ENCODE measurements at places on chromosomes 7 and 10.
A peak's percentile ranks its signal among the peaks of the same experiment; 100 is the strongest.

GRCh38 chr10:114181971-114182370 is 2.8 kb downstream of the TDRD1 start:
- DNase-seq: no peak

GRCh38 chr7:117672453-117672852 is 192.6 kb downstream of the CFTR start:
- DNase-seq: no peak

- no peak for DNase-seq
Measured at GRCh38 chr7:123871998-123872867, 27.3 kb downstream of the HYAL4 start.

- no peak for DNase-seq
Measured at GRCh38 chr7:48048113-48048512, 12.8 kb downstream of the C7orf57 start.

- no peak for DNase-seq
Measured at GRCh38 chr7:44852590-44852989, 4.7 kb upstream of the H2AZ2 start.

- no peak for DNase-seq
Measured at GRCh38 chr7:132045002-132045401, 488.6 kb upstream of the PODXL start.

- DNase-seq: no peak
Measured at GRCh38 chr10:66925896-66926715, at the start of gene LRRTM3. TSS of gene LRRTM3 (plus strand) at chr10:66926036.

DNA sequence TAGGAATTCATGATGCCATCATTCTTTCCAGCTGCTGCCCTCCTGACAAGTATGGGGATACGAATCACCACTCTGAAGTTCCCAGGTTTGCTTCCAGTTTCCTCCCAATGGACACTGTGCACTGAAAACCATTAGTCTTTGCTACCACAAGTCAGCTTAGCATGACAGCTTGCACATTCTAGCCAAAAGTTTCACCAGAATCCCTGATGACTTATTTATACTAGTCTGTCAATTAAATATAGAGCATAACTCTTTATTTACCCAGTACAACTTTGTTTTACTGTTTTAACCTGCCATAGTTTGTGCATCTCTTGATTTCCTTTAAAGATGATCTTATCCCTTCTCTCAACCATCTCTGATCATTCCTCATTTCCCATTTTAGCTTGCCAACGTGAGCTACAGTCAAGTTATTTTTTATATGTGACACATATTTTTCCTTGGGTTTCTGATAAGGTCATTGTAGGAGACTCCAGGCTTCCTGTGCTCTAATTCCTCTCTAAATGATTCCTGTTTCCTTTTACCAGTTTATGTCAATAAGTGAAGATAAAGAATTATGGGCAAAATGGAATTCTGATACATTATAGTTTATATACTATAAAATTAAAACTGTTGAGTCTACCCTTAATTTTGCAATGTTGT is 167.5 kb upstream of the MEOX2 start:
- no peak for DNase-seq

DNA sequence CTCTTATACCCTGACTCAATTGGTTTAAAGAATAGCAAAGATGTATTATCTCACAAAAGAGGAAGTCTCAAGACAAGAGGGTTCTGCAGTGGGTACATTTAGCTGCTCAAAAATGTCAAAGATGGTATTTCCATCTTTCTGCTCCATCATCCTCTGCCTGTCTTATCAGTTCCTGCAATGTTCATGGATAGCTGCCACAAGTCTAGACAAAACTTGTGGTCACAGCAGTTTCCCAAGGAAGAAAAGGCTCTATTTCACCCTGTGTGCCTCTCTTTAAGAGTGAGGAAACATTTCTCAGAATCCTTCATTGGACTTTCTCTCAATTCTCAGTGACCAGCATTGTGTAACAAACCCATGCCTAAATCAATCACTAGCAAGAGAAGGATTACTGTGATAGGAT is 634.2 kb upstream of the AUTS2 start:
- DNase-seq: no peak

- no peak for DNase-seq
Measured at GRCh38 chr10:11504566-11505285, 106.7 kb downstream of the USP6NL start.

DNA sequence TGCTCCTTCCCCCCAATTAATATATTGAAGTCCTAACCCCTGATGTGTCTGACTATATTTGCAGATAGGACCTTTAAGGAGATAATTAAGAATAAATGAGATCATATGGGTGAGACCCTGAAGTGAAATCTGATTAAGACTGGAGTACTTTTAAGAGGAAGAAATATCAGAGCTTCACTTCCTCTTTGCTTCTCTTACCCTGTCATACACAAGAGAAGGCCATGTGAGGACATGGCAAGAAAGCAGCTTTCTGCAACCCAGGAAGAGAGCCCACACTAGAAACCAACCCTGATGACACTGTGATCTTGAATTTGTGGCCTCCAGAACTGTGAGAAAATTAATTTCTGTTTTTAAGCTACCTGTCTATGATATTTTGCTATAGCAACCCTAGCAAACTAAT is 44.2 kb downstream of the JMJD1C start:
- DNase-seq: peak; percentile 73

GRCh38 chr10:117246997-117247671 is 6.2 kb downstream of the SLC18A2 start:
- no peak for DNase-seq

DNA sequence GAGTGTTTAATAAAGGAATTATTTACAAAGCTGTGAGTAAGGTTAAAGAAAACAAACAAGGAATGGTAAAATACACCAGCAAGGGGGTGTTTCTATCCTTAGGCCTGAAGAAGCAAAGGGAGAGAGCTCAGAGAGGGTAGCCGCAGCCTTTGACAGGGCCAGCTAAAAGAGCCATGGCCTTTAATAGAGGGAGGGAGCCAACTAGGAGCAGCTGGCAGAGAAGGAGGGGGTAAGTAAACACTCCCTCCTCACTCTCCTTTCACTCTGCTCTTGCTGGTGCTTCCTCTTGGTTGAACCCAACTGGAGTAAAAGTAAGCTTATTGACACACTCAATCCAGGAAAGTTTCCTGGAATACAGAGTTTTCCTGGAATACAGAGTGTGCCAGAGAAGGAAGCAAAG is 87.5 kb downstream of the CH25H start:
- no peak for DNase-seq

- DNase-seq: no peak
Measured at GRCh38 chr7:43516581-43517342, 66.1 kb upstream of the STK17A start.

- no peak for DNase-seq
Measured at GRCh38 chr10:113566888-113567287, 14.0 kb downstream of the HABP2 start.

DNA sequence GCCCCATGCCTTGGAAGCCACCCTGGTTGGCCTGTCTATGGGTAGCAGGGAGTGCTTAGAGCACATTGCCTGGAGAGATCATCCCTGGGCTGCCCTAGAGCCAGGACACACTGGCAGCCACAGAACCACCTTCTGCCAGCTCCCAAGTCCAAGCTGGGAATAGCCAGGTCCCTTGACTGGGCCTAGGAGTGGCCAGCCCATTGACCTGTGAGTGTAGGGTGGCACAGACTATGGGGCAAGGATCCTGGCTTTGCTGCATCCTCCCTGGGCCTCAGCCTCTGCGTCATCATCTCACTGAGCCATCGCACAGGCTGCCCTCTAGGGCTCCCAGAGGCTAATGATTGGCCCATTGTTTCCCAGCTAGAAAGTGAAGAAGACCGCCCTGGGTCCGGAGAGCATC is 7.0 kb downstream of the AQP1 start:
- no peak for DNase-seq

DNA sequence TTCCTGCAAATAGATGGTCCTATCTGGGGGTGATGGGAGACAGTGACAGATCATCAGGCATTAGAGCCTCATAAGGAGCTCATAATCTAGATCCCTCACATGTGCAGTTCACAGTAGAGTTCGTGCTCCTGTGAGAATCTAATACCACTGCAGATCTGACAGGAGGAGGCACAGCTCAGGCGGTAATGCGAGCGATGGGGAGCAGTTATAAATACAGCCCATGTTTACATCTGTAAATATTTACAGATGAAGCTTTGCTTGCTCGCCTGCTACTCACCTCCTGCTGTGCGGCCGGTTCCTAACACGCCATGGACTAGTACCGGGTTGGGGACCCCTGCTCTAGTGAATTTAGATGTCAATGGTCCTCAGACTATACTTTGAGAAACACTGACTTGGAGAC is 17.0 kb upstream of the CDCA7L start:
- DNase-seq: no peak

DNA sequence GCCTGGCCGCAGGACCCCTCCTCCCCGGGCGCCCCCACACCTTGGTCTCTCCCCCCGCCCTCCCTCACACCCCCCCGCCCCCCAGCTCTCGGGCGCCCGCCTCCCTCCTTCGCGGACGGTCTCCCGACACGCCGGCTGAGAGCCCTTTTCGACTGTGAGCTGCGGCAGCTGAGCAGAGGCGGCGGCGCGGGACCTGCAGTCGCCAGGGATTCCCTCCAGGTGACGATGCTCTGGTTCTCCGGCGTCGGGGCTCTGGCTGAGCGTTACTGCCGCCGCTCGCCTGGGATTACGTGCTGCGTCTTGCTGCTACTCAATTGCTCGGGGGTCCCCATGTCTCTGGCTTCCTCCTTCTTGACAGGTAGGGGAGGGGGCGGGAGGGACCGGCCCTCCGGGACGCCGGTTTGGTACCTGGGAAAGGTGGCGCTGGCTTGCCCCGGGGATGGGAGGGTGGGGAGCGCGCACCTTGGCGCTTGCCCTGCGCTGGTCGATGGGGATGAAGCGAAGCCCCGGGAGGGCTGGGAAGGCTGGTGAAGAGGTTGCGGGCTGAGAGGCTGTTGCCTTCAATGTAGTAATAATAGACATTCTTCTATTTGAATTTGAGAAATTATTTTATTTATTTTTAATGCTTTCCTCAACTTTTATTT is at the start of gene BMPER:
TSS of gene BMPER (plus strand) at position 151 of the 644 bp plus-strand sequence. CDS start at position 226, 75 bp downstream.
- DNase-seq: no peak

- no peak for DNase-seq
Measured at GRCh38 chr7:111802194-111802772, 240.0 kb upstream of the IMMP2L start.

DNA sequence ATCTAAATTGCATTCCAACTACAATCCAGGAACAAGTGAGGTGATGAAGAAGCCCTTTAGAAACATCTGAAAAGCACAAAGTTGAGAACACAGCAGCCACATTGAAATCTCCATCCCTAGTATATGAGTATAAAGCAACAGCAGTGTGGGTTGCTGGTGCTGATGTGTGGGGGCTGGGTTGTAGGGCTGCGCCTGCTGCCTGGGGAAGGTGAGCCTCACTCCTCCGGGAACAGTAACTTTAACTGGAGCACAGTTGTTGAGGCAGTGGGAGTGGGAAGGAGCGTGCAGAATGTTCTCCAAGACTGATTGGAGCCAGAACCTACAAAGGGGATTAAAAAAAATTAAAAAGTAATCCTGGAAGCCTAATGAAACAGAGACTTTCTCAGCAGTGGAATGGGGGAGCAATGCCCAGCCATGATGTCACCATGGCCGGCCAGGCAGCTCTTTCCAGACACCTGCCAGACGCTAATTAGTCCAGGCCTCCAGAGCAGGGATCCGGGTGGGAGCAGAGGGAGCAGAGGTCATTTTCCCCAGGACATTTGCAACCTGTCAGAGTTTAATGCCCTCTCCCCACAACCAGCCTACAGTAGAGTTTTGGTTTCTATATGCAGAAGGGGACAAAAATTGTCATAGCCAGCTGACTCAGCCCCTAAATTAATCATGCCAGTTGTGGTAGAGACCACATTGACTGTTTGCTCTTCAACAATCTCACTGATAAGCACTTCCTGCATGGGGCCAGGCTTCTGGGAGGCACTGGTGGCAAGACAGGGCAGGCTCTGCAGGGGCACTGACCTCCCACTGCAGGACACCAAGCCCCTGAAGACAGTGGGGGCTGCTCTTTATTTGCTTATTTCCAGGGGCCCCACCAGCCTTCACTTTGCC is 133.0 kb upstream of the ZNF32 start:
- peak; percentile 61 for DNase-seq

DNA sequence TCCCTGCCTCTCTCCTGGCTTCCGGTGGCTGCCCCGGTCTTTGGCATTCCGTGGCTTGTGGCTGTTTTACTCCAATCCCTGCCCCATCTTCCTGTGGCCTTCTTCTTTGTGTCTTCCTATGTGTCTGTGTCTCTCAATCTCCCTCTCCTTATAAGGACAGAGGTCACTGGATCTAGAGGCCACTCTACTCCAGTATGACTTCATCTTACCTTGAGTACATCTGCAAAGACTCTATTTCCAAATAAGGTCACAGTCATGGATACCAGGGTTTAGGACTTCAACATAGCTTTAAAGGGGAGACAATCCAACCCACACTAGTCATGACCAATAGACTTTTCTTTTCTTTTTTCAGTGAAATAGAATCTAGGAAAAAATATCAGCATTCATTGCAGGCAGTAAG is 153.3 kb upstream of the INSYN2A start:
- no peak for DNase-seq

DNA sequence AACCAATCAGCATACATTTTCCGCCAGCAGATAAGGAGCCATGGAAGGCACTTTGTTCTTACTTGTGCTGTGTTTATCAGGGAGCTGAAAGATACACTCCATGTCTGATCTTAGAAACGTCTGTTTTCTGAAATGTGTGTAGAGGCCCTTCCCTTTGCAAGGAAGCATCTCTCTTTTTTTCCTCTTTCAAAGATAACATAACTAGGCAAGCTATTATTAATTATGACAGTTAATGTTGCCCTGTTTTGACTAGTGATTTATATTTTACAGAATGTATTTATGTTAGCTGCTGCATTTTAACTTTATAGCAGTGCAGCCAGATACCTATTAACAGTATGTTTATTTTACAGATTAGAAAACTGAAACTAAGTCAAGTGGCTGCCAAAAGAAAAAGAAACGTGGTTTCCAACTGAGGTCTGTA is 683.2 kb upstream of the IGFBP3 start:
- no peak for DNase-seq

- no peak for DNase-seq
Measured at GRCh38 chr10:35532141-35532540, 73.0 kb upstream of the GJD4 start.

GRCh38 chr10:101380353-101381017 is 26.5 kb downstream of the BTRC start:
- DNase-seq: no peak

DNA sequence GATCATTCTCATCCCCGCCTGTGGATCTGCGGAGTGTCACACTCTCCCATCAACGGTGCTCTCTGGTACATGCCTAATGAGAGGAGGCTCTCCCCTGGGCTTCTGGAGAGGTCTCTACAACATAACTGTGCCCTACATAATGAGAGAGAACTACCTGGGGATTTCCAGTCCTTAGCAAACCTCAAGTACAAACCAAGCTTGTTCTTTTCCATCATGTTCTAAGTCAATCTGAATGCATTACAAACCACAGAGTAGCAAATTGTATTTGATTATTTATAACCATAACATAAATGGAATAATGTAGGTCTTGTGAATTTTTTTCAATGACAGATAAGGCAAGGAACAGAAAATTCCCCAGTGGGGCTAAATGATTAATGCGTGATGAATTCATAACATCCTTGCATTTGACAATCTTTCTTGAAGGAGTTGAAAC is 412.4 kb upstream of the NRP1 start:
- DNase-seq: no peak

GRCh38 chr7:133183042-133183794 is 69.7 kb upstream of the EXOC4 start:
- no peak for DNase-seq

All from bone marrow (tissue), 2 donors.